GM04504 (cell line): ENCODE measurements at places on chromosomes 3 and 15.
A peak's percentile ranks its signal among the peaks of the same experiment; 100 is the strongest.

- DNase-seq = no peak
Observed at GRCh38 chr3:190773948-190774347, 88.5 kb downstream of the GMNC start.

- no peak for DNase-seq
Observed at GRCh38 chr3:127789990-127790881, 32.1 kb downstream of the MGLL start.

DNA sequence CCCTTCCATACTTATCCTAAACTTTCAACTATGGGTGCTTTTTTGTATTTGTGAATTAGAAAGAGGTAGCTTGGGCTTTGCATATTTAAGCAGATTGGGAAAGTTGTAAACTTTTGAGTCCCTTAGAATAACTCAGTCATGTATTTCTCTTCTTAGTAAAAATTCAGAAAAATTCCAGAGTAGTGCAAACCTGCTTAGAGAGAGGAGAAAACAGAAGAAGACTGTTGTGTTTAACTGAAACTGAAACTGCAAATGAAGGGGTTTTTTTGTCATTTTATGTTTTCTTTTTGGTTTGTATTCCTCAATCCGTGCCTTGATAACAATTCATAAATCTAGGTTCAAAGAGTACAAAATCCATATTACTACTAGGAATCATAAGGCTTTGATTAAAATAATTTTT is 31.3 kb downstream of the CD200 start:
- no peak for DNase-seq

- no peak for DNase-seq
Observed at GRCh38 chr15:99911816-99912215, 178.6 kb upstream of the LYSMD4 start.

DNA sequence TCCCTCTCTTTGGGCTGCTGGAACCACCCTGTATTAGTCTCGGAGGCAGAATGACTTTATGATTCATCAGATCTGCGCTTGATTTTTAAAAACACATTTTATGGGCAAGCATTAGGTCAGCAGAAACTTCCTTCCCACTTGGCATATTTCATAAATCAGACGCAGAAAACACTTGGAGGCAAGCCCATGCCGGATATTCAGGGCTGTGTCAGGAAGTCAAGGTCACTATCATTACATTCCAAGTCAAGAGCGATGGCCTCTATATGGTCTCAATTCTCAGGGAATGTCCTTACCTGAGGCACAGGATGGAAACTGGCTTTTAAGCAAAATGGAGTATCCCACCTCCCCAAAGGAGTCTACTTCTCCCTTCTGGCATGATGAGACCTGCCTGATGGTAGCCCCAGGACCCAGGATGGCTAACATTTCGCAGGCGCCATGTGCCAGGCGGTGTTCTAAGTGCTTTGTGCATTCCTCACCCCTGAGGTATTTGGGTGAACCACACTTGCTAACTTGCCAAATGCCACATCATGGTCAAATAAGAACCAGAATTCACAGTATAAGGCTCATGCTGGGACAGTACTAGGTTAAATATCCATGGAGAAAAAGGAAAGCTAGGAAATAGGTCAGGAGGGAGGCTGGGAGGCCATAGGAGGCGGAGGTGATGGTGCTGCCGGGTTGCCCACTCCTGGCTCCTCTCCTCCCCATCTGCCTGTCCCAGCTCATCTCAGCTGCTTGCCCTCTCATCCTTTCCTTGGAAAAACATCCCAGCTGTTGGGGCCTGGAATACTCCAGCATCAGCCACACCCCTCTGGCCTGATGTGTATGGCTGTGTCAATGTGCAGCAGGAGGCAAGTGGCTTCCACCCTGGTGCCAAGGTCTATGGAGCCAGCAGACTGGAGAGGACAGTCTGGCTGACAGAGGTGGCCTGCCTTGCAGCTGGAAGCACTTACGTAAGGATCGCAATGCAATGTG is 18.8 kb downstream of the BCL2L10 start:
- DNase-seq = peak; percentile 92

DNA sequence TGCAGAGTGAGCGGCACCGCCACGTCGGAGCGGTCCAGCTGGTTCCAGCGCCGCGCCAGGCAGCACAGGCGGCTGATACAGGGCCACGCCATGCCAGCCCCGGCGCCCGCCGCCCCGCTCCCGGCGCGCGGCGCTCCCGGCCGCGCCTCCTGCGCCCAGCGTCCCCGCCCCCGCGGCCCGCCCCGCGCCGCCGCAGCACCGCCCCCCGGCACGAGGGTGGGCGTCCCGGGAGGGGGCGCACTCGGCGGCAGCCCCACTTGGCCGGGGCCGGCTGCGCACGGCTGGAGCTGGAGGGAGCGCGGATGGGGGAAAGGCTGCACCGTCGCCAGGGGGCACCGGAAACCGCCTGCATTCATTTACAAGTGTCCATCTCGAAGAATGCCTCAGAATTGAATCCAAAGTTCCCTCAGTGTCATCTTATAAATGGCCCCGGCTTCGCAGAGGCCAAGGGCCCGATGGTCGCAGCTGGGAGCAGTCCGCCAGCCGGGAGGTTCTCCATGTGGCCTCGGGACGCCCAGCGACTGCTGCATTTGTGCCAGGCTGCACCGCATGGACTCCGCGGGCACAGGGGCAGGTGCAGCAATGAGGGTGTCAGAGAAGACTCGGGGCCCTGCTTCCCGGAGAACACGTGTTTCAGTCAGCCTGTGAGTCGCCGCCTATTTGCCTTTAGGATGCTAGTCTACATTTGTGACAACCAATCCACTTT is at the start of gene MAP6D1:
Gene MAP6D1, minus strand, starts transcription at position 122 of the 706 bp plus-strand sequence. Its CDS starts 30 bp downstream, at position 92.
- DNase-seq = peak; percentile 5

DNA sequence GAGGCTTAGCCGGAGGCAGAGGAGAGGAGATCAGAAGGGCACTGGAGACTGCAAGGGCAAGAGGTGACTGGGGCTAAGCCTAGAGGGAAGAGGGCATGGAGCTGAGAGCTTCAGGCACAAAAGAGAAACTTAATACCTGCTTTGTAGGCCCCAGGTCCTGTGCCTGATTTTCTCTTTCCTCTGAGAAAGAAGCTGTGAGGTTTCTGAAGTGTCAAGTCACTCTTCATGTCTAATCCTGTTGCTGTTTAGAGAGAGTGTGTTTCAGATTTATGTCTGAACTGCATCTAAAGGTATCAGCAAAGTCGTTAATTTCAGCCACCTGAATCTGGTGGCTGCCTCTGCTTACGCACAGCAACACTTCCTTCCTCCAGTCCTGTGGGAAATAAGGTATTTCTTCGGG is 106.9 kb upstream of the RNU6-1 start:
- DNase-seq = no peak

DNA sequence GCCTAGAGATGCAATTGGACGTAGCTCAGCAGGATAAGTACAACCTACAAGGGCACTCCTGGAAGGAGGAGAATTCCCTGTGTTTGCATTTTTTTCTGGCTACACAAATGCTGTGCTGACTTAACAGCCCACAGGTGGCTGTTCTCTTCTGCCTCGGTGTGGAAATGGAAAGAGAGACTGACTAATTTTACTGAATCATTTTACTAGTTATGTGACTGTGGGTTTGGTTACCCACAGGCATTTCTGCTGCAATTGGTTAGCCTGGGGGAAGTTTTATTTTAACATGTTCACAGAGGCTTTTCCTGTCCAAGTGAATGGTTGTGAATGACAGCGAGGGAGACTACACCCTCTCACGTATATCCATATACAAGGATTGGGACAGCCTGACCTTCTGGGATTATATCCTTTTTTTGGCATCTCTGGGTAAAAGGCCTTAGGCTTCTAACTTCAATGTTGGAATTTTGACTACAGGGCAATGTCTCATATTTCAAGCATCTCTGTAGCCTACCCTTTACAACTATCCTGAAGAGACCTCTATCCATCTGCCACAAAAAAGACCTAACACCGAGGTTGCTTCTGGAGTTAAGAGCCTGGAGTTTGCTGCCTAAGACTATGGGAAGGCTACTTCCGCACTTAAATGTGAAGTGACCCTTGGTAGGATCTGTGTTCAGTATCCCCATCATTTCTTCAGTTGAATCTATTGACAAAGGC is 67.2 kb upstream of the TP63 start:
- DNase-seq = peak; percentile 85

DNA sequence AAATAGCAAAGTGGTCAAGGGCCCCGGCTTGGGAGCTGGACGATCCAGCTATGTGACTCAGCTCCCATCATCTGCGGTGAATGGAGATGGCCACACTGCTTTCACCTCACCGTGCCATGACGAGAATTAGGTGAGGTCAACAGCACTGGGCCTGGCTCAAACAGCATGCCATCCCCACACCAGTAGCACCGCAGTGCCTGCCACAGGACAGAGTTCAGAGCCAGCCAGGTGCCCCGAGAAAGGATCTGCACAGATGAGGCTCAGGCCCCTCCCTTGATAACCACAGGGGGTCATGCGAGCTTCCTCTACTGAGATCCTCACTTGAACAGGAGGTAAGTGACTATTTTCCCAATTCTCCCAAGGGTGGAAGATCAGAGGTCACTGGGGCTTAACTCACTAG is 29.4 kb downstream of the ZXDC start:
- no peak for DNase-seq

- no peak for DNase-seq
Observed at GRCh38 chr3:180048840-180049239, 12.1 kb upstream of the PEX5L start.

DNA sequence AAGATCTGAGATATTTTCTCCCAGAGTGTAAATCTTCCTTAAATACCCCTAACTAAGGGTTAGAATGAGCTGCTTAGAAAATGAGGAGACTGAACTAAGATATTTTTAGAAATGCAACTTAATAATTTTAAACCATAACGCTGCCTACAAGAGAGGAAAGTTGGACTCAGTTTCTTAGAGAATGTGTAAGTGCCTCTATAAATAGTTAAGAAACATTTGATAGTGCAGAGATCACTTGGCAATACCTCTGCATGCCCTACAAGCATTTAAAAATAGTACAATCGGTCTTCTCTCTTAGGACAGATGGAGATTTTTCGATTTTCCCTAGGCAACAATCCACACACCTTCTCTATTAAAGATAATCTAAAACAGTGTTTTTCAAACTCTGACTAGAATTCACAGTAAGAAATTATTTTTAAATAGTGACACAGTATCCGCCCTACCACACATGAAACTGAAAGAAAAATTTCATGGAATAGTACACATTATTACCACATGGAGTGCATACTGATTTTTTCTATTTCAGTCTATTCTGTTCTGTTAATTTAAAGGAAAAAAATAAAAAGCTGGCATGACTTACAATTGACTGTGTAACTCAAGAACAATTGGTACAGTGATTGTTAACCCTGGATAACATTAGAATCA is 83.2 kb downstream of the GADL1 start:
- DNase-seq = no peak

GRCh38 chr15:77347197-77347596 is 72.7 kb downstream of the PEAK1 start:
- no peak for DNase-seq

GRCh38 chr3:151864423-151865101 is 8.9 kb upstream of the SUCNR1 start:
- DNase-seq = peak; percentile 51

- no peak for DNase-seq
Observed at GRCh38 chr3:23620638-23621015, 185.1 kb upstream of the UBE2E1 start.
